Fibroblast of skin of scalp (primary cell): ENCODE measurements at places on chromosomes 6 and 20.
A peak's percentile ranks its signal among the peaks of the same experiment; 100 is the strongest.

DNA sequence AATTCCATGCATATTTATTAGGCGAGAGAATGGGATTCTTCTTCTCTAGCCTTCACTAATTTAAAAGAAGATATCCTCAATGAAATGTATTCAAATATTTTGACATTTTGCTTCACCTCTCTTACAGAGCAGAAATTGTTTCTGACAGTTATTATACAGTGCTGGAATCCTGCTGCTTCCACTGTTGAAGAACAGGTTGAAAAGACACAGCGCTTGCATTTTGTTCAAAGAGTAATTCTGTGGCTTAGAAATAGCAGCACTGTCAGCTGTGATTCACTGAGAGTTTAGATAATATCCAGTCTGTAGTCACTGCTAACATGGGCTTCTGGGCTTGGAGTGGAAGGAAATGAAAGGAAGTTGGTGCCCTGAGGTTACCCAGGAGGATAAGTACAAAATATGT lies 117.1 kb upstream of the FBXL4 start:
- no peak for DNase-seq

- no peak for DNase-seq
Observed at GRCh38 chr6:14428269-14428668, 310.7 kb downstream of the CD83 start.

DNA sequence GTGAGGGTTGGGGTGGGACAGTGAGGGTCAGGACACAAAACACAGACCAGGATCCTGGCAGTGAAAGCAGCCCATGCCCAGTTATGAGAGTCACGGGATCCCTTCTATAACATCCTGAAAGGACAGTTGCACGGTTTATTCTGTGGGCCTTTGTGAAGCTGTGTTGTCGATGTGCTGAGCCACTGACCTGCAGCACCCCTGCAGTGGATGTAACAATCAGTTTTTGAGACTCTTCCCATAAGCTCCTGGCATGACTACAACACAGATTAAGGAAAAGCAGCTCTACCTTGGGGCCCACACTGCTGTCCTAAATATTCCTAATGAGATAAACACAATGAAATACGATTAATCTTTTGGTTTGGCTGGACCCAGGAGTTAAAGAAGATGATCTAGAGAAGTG lies 3.7 kb downstream of the PYGB start:
- DNase-seq = no peak

DNA sequence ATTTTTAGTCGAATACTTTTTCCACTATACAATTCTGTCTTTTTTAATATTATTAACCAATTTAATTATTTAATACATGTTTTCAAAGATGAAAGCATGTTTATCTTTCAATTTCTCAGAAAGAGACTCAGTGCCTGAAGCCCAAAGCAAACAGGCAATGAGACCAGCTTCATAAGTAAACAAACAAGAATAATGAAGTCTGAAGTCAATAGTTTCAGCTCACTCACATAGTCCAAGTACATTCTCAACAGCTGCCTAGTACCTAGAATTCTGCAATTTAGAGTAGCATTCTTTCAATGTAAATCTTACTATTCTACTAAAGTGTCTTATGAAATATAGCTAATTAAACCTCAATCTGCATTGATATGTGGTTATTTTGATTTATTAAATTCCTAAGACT lies 626.5 kb upstream of the NRSN1 start:
- DNase-seq = no peak

- DNase-seq = peak; percentile 51
Observed at GRCh38 chr20:38209736-38210405, 44.8 kb upstream of the TGM2 start.

DNA sequence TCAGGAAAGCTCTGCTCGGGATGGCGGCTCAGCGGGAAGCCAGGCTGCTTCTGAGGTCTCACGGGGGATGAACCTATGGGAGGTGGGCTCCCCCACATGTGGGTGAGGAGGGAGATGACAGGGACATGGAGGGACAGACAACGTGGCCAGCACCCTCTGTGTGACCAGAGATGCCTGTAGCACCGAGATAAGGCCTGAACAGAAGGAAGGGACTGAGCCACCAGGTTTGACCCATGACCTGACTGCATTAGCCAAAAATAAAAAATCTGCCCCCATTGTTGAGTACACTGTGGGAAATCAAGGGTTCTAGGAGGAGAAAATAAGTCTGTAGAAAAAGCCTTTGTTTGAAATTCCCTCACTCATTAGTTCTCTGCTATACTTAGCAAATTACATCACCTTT lies 105.7 kb downstream of the RNASET2 start:
- no peak for DNase-seq

DNA sequence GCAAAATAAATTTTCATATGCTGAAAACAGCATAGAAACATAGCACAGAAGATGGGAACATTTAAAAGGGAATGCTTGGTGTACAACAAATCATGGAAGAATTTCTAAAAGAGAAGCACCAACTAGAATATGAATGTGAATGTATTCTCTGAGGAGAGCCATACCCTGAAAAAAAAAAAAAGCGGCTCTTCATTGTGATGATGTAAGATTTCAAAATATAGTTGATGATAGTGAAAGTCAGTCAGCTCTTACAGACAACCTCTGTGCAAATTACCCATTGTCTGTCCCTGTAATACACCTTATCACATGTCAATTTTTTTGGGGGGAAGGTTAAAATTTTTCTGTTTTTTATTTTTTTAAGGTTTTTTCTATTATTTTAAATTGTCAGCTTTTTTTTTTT lies 58.6 kb upstream of the PTCHD4 start:
- no peak for DNase-seq

DNA sequence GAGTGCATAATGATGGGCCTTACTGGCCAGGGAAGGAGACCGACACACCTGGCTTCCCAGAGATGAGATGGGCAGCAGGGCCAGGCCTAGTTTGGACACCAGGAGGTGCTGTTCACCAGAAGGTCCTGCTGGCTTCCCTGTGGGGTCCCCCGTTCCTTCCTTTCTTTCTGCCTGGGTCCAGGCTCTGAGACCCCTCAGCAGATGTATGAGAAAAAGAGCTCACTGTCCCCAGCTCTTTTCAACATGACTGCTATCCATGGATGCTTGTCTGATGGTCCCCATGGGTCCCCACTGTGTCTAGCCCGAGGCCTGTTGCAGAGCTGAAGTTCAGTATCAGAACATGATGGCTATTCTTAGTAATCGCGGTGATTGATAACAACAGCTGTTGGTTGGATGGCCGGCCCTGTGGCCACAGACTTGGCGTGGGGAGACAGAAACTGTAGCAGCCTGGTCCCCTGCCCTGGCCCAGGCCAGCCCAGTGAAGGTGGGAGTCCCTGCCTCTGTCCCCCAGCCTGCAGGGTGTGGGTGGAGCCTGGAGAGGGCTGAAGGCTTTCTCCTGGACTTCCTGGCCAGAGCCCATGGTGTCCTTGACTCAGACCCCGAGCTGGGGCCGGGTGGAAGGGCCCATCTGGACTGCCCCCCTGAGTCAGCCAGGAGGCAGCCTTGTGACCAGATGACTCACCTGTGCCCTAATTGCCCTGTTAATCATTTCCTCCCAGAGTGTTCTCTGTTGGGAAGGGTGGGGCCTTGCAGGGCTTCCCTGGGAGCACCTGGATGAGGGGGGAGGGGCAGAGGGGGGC lies 9.9 kb upstream of the BAK1 start:
- peak; percentile 49 for DNase-seq

DNA sequence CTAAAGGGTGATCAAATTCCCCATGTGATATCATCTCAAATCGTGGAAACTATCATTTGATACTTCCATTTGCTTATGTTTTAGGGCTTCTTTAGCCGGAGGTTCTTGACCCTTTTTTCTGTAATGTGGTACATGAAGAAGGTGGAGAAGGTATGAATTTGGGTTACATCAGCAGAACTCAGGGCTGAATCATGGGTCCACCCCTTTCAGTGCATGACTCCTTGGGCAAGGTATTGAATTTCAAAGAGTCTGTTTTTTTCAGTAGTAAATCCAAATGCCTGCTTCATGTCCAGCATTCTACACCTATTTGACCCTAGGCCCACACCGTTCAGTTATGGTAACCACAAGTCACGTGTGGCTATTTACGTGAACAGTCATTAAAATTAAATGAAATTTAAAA lies 30.6 kb upstream of the QKI start:
- DNase-seq = no peak

GRCh38 chr6:167506443-167507301 lies 181.8 kb downstream of the TTLL2 start:
- DNase-seq = no peak

DNA sequence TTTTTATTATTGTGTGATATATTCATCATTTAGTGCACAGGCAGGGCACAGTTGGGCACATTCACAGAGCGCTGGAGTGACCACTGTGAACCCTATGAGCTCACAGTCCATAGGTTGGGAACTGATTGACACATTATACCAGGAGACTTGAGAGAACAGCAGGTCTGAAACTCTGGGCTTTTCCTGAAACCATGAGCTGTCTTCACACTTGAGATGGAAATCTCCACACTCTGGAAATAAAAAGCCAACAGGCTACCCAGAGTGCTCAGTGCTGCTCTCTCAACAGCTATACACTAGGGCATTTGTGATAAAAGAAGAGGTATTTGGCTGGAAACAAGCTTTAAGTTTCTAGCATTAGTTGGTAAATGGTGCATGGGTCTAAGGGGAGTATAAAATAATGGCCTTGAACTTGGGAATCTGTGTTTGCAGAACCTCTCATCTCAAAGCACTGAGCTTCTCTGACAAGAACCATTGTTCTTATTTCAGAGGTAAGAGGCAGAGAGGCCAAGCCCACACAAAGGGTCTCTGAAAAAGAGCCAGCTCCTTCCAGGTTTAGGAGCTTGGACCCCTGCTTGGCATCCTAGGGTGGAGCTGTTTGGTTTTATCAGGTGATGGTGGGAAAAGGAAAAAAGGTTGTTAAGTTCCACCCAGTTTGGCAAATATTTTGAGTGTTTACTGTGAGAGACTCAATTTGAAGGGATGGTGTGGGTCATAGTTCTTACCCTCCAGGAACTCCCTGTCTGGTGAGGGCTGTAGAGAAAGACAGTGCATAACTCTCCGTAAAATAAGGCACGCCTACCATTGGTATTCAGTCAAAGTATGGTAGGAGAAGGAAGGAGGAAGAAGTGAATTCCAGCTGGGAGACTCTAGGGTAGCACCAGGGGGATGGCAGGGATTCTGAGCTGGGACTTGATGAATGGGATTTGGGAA lies 14.5 kb downstream of the CHMP4B start:
- no peak for DNase-seq

DNA sequence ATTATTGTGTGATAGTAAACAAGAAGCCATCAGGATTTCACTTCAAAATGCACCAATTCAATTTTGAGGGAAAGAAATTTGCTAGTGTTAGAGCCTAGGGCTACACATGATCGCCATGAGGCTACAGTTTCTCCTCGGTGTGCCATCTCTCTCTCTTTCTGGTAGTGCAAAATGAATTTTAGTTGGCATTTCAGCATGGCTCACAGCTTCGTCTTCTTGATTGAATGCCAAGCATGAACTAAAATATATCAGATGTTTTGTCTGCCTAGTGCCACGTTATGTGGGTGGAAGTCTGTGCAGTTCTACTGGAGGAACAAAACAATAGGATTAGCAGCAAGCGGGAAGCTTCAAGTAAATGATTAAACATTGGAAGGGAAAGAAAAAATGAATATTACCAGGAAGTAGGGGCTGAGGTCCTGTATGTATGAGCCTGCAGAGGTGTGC lies 6.8 kb upstream of the MRAP2 start:
- DNase-seq = no peak

GRCh38 chr6:91730710-91731109 lies 1143.8 kb upstream of the MAP3K7 start:
- no peak for DNase-seq

- no peak for DNase-seq
Observed at GRCh38 chr6:105832313-105832761, 253.8 kb upstream of the PRDM1 start.

GRCh38 chr20:35467339-35468224 lies 12.2 kb downstream of the CEP250 start:
- peak; percentile 26 for DNase-seq

DNA sequence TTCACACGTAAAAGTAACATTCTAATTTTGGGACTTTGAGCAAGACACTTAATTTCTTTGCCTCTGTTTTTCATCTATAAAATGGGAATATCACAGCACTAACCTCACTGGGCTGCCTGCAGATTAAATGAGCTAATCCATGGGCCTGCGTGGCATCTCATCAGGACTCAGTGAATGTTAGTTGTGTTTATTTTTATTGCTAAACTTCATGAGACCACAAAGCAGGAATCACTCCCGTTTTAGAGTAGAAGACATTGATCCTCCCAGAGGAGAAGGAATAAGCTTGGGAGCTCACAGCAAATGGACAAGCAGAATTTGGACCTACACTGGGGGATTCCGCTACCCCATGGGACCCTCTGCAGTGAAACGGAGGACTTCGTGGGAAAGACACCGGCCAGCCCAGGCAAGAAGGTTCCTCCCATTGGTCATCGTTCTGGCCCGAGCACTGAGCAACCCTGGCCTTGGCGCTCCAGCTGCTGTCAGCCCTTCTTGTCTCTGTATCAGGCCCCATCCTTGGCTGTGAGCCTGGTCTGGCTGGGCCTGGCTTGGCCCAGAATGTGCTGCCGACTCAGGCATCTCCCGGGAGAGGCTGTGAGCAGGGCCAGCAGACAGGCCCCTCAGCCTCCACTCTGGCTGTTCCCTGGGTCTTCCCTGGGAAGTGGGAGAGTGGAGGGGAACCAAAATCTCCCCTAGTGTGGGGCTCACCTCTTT lies 79.8 kb downstream of the NFATC2 start:
- DNase-seq = peak; percentile 74

DNA sequence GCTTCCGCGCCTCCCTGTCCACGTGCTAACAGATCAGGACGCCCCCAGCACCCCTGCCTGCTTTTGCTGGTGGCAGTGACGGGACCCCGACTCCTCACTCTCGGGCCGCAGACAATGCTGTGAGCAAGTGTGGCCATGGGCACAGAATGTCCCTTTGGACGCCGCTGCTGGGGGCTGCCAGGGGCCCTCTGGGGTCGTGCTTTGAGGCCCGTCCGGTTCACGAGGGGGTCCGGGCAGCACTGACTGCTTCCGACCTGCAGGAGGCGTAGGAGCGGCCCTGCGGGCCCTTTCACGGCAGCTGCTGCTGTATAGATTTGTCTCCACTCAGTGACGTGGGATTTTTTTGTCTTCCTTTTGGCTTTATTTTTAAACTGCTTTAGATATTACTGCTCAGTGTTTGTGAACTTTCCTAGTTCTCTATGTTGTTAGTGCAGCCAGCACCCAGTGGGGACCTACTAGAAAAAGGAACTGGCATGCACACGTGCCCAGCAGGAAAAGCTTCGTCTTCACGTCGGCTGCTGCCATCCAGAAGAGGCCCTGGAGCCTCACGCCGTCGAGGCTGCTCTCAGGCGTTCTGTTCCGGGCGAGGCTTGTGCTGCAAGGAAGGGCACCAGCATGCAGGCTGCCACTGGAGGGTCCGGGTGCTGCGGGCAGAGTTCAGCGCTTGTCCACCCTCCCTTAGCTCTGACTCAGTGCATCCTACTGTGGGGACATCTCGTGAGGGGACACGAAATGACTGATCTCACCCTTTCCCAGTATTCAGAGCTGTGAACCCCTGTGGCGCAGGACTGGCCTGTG lies 21.7 kb downstream of the UCKL1 start:
- DNase-seq = no peak

DNA sequence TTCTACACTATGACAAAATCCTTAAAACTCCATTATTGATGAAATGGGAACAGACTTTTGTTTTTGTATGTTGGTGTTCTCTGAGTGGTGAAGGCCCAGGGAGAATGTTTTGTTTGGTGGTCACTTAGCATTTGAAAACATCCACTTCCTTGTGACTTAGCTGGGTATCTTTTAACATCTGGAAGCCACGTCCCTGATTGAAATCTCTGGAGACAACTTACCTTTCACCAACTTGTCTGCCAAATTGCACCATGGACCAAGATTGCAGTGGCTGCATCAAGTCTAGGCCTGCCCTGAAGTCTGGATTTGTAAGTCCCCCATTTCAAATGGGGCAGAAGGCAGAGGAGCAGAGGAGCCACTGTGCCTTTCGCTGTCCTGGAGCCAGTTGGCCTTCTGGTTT lies 534 bp upstream of the EFCAB8 start:
- DNase-seq = no peak

- no peak for DNase-seq
Observed at GRCh38 chr6:30683183-30683979, 3.1 kb downstream of the PPP1R18 start.
